ENCODE measurements at places on chromosomes 7 and 10. TPM values are rescaled to one million over a fixed set of nuclear protein-coding genes. Genes with fewer than 3 reads are reported as not detected.

DNA sequence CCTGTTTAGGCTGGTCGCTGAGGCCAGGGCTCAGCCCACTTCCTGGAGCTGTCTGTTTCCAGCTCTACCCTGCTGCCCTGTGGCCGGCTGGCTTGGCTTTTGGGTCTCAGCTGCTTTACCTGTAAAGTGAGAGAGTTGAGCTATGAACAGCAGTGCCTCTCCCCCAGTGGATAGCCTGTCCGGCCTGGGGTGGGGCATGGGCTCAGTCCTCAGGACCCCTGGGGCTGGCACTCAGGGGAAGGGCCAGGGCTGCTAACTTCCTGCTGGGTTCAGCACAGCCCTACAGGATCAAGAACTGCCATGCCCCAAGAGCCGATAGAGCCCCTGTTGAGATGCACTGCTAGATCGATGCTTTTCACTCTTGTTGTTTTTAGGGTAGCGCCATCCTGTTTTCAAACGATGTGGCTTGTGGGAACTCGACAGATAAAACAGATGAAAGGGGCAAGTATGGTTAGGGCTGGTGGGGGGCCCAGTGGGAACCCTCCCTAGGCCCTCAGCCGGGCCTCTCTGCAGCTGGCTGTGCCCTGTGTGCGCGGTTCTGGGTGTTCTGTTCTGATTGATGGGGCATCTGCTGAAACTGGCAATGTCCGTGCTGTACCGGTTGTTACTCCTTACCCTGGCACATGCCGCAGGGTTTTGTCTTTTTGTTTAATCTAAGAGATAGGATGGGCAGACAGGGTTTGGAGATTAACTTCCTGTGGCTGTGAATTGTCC, 10.0 kb upstream of the SFRP5 start:
- no peak for DNase-seq

GRCh38 chr7:155553871-155554270, 7.5 kb upstream of the CNPY1 start:
- no peak for DNase-seq

DNA sequence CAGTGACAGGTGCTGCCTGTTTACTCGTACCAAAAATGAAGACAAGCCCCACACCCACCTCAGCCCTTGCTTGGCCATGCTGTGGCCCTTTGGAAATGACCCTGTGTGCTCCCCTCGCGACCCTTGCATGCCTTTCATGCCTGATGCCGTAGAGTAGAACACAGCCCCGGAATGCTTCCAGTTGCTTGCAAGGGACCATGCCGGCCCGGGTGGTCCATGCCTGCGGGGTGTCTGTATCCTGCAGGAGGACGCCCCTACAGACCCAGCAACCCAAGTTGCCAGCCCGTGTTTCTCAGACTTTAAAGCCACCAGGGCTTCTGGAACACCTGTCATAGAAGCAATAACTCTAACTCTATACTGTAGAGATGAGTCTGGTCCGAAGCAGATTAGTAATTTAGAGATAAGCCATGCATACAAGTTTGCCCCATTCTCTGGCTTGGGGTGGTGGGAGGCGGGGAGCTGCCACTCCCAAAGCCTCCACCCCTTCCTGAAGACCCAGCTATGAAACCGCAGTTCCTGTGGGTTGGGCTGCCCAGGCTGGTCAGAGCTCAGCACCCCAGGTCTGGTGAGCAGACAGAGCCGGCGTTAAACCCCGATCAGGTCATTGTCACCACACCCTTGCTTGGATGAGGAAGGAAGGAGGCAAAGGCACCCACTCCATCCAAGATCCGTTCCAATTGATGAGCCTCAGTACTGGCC, 143.5 kb downstream of the ADCY1 start:
- no peak for DNase-seq

GRCh38 chr7:127514499-127514898, 70.9 kb downstream of the GCC1 start:
- DNase-seq = no peak

DNA sequence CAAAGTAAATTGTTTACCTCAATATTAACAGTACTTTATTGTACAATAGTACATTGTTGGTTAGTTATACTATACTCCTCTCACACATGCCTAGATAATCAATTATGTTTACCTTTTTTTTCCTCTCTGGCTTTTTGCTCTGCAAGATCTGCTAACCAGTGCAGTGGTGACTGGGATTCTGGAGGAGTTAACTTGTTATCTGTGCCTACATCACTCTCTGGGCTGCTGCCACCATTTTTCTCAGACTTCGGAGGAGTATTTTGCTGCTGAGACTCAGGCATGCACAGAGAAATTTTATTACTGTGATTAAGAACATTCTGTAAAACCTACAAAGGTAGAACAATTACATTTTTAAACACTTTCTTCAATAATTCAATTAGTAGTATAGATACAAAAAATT, 59.7 kb downstream of the NRBF2 start:
- DNase-seq = no peak

- DNase-seq = no peak
Observed at GRCh38 chr10:93518531-93518930, 22.1 kb downstream of the CEP55 start.

Gene CYP2C9
- 0.41 TPM for polyA plus RNA-seq

DNA sequence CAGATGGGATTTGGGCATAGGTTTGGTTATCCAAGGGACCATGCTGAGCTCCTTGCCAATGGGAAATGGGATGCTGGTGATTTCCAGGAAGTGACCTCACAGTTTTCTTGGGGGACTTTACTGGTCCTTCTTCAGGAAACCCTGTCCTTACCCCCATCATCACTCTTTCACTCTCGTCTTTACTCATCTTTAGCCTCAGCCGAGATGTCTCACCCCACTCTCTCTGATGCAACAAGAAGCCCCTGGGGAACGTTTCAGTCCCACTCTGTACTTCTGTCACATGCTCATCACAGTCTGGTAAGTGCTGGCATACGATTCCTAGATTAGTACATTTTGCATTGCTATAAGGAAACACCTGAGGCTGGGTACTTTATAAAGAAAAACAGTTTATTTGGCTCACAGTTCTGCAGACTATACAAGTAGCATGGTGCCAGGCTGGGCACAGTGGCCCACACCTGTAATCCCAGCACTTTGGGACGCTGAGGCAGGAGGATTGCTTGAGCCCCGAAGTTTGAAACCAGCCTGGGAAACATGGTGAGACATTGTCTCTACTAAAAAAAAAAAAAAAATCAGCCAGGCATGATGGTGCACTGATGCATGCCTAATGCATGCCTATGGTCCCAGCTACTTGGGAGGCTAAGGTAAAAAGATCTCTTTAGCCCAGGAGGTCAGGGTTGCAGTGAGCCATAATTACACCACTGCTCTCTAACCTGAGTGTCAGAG, 63.5 kb upstream of the VKORC1L1 start:
- DNase-seq = no peak

Gene NDUFA5
- 131 TPM for polyA plus RNA-seq

Gene CDK1
- 98.7 TPM for polyA plus RNA-seq

Gene CLCN1
- 0.09 TPM for polyA plus RNA-seq

DNA sequence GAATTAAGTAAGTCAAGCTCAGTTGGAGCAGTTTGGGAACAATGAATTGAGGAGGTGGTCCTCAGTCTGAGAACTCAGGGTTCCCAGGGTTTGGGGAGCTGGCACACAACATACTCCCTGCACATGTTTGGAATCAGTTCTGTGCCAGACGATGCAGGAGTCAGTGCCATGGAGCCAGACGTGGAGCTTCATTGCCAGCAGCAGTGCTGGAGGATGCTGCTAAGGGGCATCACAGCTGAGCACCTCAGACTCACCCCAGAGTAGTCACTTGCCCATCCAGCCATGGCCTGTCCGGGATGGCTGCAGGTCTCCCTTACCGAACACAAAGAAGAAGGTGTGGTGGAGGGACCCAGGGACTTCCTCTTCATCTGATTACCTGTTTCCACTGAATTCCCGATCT, 7.9 kb downstream of the GIMAP5 start:
- DNase-seq = no peak

DNA sequence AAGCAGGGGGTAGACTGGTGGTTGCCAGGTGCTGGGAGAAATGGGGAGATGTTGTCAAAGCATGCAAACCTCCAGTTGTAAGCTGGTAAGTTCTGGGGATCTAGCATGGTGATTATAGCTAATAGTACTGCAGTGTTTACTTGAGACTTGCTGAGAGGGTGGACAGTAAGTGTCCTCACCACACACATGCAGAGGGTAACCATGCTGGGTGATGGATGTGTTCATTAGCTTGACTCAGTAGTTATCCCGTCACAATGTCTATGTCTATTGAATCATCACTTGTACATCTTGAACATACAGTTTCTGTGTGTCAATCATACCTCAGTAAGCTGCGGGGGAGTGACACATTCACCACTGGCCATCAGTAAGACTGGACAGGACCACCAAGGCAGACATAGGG, 42.1 kb downstream of the GSDME start:
- no peak for DNase-seq

DNA sequence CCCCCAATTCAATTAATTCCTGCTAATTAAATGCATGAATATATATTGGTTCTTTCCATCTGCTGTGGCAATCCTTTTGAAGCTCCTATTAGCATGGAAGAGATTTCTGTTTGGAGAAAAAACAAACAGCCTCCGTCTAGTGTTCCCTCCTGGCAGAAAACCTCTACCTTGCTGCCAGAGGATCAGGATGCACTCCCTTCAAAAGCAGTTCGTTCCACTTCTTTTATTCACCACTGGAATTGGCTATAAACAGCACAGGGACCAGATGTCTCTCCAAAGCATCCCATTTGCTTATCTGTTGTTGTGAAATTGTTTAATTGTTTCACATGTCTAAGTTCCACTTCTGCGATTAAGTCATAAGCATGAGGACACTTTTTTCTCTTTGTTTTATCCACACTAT, 77.8 kb upstream of the PTN start:
- no peak for DNase-seq

Gene FAM241B
- 7.0 TPM for polyA plus RNA-seq

- no peak for DNase-seq
Observed at GRCh38 chr7:23473844-23474093, 3.5 kb upstream of the IGF2BP3 start.

Gene SPAG6
- polyA plus RNA-seq = 8.6 TPM

DNA sequence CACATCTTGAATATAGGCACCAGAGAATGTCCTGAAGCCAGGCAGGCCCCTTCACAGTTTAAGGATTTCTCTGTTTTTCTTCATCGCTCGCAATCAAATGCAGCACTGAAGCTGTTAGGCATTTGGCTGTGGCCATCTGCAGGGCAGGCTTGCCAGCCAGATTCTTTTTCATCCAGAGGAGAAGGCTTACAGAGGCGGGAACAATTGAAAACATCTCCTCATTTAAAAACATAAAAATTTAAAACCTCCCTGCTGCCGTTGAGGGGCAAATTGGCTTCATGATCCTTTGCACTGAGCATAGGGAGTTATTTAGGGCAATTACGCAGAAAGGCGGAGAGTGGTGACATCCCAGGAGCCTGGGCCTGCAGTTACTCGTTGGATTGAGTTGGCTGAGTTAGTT, 500.0 kb downstream of the TYW1 start:
- DNase-seq = no peak

DNA sequence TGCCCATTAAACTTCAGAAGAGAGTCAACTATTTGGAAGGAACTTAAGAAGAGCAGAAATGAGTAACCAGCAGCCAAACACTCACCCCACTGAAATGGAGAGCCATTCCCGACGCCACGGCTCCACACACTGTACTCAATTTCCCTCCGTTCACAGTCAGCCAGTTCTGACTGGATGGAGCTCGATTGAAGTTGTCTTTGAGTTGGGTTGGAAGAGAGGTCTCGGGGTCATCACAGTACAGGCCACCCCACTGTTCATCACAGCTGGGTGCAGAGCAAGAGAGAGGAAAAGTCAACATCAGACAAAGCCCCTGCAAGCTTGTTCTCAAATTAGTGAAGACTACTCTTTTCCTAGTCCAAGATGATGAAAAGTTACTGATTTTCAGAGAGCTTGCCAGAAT, 75.9 kb upstream of the SLC26A5 start:
- DNase-seq = no peak

- DNase-seq = no peak
Observed at GRCh38 chr7:49321843-49322242, 397.5 kb downstream of the CDC14C start.

DNA sequence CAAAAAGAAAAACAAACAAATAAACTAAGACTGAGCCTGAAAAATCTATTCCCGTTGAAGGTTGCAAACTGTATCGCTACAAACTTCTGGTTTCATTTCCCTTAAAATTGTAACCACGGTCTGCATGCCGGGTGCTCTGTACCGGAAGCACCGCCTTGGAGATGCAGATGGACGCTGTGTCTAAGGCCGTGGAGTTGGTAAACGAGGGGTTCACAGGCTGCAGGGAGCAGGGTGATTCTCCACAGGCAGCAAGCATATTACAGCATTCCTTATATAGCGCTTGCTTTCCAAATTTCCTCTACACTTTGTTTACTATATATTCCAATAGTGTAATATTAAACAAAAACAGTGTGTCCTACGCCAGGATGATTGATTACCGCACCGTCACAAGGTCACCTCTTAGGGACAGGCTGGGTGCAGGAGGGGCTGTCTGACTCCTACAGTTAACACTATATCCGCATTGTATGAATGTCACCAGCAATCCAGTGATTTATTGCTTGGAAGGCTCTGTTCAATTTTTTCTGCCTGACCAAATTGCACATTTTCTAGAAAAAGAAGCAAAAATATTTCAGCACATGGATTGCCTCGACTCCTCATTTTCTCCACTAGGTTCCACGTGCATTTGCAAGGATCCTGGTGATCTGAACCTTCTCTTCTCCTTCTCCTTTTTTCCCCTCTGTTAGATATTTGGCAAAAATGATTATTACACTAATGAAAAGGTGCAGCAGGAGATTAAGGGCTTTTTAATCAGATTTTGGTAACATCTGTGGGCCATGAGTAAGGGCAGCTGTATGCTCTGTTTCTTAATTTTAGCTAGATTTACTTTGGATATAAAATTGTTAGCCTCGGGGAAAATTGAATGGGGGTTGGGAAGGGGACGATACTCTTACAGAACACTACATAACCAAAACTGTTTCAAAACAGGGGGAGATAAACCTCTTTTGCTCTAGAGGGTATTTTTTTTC, 325.8 kb upstream of the MGMT start:
- no peak for DNase-seq

GRCh38 chr10:29304264-29304994, 15.6 kb downstream of the LYZL1 start:
- DNase-seq = peak; percentile 82

GRCh38 chr7:49346195-49346899, 422.0 kb downstream of the CDC14C start:
- DNase-seq = no peak
